Activated CD4-positive, CD25-positive, alpha-beta regulatory T cell treated with anti-CD3 and anti-CD28 coated beads, Interleukin-2, amount 50 U/mL, for 16 hours (primary cell): ENCODE measurements at places on chromosomes 11 and 22.

GRCh38 chr22:24731761-24732160 lies 42.8 kb downstream of the PIWIL3 start:
- DNase-seq, result no peak

DNA sequence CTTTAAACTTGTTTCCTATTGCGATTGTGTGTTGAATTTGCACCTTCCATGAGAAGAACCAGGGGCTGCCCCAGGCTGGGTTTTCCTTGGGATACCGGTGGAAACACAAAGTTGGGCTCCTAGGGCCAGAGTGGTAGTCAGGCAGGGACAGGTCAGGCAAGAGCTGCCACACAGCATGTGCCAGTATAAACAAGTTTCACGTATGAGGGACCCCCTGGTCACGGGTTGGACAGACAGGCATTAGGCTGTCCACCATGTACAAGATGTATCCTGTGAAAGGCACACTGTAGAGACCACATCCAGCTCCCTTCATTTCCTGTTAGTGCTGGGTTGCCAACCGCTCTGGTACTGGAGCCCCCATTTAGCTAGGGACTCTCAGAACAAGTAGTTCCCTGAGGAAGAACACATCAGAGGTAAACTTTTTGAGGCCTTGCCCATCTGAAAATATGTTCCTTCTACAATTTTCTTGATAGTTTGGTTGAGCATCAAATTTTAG lies 8.8 kb downstream of the UPB1 start:
- DNase-seq, result no peak

DNA sequence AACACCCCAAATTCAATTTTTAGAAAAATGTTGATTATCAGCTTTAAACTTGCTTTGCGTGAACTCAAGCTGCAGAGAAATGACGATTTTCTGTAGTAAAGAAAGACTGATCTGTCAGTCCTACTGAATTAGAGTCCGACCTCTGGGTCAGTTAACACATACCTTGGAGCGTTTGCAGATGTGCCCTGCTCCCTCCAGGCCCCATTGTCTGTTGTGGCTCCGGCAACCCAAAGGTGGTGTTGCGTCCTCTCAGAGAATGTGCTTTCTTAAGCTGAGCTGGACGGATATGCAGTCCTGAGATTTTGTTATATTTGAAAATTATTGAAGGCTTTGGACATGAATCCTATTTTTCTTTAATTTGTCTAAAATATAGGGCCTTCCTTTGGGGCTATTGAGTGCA lies 31.5 kb upstream of the MYO18B start:
- DNase-seq, result no peak

GRCh38 chr11:14554959-14555358 lies 34.8 kb upstream of the PSMA1 start:
- DNase-seq, result no peak

GRCh38 chr11:86620891-86621521 lies 51.4 kb downstream of the ME3 start:
- no peak for DNase-seq

DNA sequence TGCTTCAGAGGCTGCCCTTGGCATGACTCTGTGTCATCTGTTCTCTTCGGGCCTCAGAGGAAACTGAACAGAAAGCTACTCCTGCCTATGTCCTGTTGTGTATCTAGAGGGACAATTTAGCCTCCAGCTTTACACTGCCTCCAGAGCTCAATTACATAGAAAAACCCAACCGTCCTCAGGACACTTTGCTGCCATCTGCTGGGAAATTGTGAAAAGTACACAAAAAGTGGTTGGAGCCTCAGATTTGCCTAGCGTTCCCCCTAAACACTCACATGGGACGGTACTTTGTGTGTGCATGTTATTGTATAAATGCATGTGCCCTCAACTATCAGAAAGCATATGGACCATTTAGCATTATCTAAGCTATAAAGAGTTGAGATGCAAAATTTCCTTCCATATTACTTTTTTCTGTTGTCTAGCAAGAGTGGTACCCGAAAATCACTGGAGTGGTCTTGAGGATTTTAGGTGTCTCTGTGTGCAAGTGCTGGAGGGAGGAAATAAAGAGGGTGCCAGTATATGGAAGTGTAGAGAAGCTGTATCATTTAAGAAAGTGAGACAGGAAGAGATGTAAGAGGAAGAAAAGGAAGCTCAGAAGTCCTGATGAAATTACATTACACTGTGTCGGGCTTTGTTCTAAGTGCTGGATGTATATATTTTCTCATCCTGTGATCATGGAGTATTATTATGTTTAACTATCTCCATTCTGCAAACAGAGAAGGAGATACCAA lies 8.7 kb upstream of the MS4A4E start:
- no peak for DNase-seq

DNA sequence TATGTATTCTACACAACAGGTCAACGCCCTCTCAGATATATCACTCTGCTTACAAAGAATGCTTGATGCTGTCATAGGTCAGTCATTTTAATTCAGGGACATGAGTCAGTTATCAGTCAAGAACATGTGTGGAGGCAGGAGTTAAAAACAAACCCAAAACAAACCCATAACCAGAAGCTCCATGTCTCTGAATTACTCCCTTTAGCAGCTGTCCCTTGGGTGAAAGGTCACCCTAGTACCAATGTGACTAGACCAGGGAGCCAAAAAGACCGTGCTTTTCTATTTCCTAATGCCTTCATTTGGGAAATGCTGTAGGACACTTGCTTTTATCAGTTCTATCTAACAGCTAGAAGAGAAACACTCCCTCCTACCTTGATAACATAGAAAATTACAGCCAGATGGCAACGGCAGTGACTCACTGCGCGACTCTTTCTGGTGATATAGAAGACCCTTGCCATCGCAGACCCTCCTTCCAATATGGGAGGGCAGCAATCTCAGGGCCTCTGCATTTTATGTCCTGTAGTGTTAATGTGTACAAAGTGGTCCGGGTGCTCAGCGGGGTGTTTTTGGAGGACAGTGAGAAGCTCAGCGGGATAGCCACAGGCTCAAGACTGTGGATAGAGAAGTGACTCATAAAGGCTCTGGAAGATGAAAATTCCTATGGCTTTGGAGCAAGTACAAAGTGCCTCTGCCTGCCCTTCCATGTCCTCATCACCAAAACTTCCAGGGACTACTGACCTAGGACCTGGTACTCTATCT lies 24.8 kb downstream of the APOL5 start:
- DNase-seq, result no peak

GRCh38 chr22:38176170-38176741 lies 5.4 kb downstream of the PLA2G6 start:
- no peak for DNase-seq

- DNase-seq, result no peak
Observed at GRCh38 chr11:35425603-35426212, 6.3 kb upstream of the SLC1A2 start.

DNA sequence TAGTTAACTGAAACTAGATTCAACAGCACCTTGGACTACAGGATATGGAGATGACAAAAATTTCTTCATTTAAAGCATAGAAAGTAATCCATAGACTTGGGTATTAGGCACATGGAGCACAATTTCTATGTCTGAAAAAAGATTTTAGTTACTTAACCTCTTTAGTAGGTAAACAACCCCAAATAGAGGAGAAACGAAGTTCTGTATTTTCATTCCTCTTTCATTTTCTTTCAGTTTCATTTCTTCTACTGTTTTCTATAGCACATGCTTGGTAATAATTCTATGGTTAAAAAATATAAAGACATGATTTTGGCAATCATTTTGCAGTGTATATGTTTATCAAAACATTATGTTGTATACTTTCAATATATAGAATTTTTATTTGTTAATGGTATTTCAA lies 99.5 kb downstream of the CASP12 start:
- no peak for DNase-seq

DNA sequence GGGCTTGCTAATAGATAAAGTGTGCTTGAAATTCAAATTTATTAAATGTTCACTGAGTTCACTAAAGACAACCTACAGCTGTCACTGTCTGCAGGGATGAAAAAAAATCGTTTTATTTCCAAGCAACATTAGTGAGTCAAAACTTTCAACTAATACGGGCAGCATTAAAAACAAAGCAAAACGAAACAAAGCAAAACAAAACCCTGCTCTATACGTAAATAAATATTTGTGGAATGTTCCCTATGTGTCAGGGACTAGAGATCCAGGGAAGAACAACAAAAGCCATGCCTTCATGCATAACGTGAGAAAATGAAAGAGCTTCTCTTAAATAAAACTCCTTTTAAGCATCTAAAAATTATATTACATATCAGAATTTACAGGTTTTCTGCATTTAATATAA lies 553 bp downstream of the NAALAD2 start:
- no peak for DNase-seq

GRCh38 chr11:74452366-74452765 lies 15.0 kb downstream of the KCNE3 start:
- DNase-seq, result no peak

DNA sequence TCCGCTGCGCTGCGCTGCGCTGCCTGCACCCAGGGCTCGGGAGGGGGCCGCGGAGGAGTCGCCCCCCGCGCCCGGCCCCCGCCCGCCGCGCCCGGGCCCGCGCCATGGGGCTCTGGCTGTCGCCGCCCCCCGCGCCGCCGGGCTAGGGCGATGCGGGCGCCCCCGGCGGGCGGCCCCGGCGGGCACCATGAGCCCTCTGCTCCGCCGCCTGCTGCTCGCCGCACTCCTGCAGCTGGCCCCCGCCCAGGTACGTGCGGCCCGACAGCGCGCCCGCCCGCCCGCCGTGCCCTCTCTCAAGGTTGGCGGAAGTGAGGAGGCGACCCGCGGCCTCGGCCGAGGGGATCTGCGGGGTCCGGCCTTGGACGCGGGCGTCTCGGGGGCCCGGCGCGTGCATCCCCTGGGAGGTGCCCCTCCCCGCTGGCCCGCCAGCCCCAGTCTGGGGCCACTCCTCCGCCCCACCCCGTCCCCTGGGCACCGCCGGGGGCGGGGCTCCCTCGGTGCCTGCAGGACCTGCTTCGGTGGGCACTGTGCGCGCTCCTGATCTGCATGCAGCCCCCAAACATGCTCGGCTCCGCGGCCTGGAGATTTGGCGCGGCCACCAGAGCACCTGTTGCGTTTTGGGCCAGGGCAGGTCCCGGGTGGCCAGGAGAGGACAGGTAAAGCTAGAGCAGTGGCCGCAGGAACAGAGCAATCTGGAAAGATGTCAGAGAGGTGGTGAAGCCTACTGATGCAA lies 429 bp downstream of the VEGFB start:
- DNase-seq, result no peak

- no peak for DNase-seq
Observed at GRCh38 chr11:124307093-124307492, 6.7 kb downstream of the OR8D1 start.

DNA sequence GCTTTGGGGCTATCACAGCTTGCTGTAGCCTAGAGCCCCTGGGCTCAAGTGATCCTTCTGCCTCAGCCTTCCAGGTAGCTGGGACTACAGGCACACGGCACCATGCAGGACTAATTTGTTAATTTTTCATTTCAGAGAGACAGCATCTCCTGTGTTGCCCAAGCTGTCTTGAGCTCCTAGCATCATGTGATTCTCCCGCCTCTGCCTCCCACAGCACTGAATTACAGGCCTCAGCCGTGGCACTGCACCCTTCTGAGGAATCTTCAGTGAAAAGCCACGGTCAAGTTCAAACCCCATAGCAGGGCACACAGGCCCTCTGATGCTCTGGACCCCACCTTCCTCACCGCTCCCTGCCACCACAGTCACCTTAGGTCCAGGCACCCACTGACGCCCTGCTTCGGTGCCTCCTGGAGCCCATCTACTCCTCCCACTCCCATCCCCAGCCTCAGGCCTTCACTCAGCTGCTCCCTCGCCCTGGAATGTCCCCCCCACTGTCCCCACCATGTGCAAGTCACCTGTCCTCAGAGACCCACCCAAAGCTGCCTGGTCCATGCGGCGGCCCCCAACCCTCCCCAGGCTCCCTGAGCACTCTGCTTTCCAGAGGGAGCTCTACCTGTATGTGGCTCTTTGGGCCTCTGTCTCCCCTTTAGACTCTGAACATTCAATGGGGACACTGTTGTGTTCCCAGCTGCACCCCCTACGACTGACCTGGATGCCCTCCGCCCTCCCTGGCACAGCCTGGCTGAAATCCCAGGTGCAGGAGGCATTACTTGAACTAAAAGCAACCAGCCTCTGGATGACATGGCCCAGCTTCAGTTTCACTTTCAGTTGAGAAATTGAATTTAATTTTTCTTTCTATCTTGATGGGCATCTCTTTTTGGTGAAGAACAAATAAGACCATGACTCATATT lies 1.6 kb downstream of the APOL2 start:
- DNase-seq, result no peak

- no peak for DNase-seq
Observed at GRCh38 chr11:79081471-79082031, 359.3 kb downstream of the TENM4 start.

DNA sequence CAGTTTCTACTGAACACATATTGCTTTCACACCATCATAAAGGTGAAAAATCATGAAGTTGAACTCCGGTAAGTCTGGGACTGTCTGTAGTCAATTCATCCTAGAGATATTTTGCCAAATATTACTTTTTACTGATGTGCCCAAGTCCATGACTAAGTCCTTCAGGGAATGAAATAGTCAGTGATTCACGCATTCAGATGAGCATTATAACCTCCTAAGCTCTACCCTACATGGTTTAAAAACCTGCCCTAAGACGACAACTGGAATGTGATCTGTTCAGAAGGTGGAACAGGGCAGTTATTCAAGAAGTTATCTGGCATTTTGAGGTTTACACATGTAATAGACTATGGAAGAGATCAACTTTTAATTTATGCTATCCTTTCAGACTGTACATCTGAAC lies 125.6 kb downstream of the TRPC6 start:
- DNase-seq, result no peak

DNA sequence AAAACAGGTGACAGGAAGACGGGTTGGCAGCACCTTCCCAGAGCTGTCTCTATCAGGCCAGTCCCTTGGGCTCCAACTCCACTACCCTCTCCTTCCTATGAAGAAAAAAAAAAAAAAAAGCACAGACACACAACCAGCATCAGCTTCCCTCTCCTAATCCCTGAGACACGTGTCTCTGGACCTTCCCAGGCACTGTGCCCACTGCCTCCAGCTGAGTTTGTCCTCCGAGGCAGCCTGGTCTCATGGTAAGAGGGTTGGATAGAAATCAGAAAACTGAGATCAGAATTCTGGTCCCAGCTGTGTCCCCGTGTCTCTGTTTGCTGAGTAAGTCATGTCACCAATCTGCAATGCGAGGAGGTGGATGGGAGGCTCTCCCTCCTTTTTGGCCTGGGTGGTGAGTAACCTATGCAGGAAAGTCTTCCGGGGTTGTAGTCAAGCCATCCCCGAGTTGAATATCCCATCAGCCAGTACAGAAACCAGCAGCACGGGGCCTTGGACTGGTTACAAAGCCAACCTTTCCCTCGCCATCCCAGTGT lies 193.7 kb upstream of the TBCEL start:
- no peak for DNase-seq

DNA sequence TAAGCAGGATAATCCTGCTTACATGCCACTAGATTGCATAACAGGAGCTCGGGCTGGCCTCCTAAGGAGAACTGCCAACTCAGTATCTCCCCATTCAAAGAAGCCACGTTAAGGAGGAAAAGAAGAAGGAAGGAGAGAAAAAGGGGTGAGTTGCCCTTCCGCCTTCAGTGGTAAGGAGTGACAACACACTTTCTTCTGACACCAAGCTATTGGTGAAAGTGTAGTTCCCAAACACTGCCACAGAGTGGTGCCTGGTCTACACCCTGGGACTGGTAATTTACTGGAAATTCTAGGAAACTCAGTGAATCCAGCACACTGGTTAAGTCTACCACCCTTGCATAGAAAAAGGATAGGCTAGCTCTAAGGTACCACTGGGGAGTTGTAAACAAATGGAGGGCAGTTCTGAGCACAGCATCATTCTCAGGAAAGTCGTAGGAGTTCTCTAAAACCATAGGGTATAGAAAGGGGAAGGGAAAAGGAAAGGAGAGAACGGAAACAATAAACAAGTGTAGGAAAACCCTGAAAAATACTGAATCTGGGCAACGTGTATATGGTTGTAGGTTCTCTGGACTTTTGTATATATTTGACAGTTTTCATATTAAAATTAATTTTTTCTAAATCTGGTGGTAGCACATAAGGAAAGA lies 58.2 kb downstream of the RRAS2 start:
- DNase-seq, result no peak
